ENCODE measurements at places on chromosomes 5 and 9.

DNA sequence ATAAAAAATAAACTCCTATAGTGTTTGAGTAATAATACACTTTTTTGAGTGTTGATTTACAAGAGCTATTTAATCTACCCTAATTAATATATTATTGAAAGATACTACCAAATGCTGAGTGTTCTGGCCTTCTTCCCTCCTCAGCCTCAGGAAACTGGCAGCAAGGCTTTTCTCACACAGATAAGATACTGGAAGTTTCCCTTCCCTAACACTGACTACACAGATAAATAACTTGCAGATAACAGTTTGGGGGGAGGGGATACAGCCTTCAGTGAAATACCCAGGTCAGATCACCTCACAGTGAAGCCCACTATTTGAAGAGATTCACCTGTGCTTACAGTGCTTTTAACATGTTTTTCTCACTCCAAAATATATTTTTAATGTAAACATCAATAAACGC is 1.6 kb upstream of the NIPSNAP3A start:
- no peak for DNase-seq

GRCh38 chr9:126116351-126117157 is 210.1 kb upstream of the MVB12B start:
- DNase-seq, result no peak

DNA sequence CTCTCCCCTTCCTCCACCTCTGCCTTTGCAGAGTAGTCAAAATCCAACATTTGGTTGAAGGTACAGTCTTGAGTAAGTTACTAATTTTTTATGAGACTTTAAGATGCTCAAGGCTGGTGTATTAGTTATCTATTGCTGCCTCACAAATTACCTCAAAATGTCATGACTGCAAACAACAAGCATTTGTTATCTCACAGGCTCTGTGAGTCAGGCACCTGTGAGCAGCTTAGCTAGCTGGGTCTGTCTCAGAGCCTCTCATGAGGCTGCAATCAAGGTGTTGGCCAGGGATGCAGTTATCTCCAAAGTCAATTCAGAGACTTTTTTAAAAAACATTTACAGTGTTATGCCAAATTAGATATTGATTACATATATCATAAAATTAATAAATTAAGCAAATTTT is 371.3 kb upstream of the RGMB start:
- DNase-seq, result no peak

GRCh38 chr5:174626369-174626920 is 97.9 kb upstream of the MSX2 start:
- no peak for DNase-seq

- DNase-seq, result no peak
These were observed 18.3 kb upstream of the ARL14EPL start for GRCh38 chr5:116013936-116014335.

GRCh38 chr9:110111868-110112267 is 96.1 kb downstream of the C9orf152 start:
- DNase-seq, result no peak

GRCh38 chr9:18793122-18793521 is 239.9 kb downstream of the SAXO1 start:
- DNase-seq, result no peak

- no peak for DNase-seq
These were observed 45.6 kb downstream of the TLE4 start for GRCh38 chr9:79617395-79617794.

- no peak for DNase-seq
These were observed 56.5 kb upstream of the TESK1 start for GRCh38 chr9:35548571-35548970.

Data from NAMALWA (cell line).